ENCODE measurements at places on chromosomes 12 and 14. TPM values are rescaled to one million over a fixed set of nuclear protein-coding genes. Genes with fewer than 3 reads are reported as not detected.

The CYP46A1 gene
- total RNA-seq: 1.0 TPM

The SIX4 gene
- total RNA-seq: 0.82 TPM

The RAD51AP1 gene
- total RNA-seq: 4.4 TPM

The CLEC4E gene
- not detected for total RNA-seq

The LBHD2 gene
- not detected for total RNA-seq

The DIO3 gene
- total RNA-seq: 2.5 TPM

The PRICKLE1 gene
- 4.4 TPM for total RNA-seq

The CMAS gene
- 70.1 TPM for total RNA-seq

GRCh38 chr14:68216079-68216478 is 396.5 kb downstream of the RAD51B start:
- DNase-seq: no peak

DNA sequence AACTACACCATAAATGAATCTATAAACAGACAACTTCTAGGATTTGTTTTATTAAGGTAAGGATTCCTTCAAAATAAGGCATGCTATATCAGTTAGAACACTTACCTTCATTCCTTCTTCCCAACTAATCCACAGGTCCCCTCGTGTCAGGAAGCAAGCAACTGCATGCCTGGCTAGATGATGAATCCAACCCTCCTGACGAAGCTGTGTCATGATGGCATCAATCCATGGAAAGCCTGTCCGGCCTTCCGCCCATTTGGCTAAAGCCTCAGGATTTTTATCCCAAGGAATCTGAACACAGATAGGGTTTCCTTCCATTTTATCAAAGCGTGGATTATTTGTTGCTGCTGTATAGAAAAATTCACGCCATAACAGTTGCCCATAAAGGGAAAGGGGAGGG is 12.5 kb upstream of the MTERF2 start:
- DNase-seq: no peak

- no peak for DNase-seq
These were observed 44.6 kb downstream of the A2ML1 start for GRCh38 chr12:8867009-8867408.

DNA sequence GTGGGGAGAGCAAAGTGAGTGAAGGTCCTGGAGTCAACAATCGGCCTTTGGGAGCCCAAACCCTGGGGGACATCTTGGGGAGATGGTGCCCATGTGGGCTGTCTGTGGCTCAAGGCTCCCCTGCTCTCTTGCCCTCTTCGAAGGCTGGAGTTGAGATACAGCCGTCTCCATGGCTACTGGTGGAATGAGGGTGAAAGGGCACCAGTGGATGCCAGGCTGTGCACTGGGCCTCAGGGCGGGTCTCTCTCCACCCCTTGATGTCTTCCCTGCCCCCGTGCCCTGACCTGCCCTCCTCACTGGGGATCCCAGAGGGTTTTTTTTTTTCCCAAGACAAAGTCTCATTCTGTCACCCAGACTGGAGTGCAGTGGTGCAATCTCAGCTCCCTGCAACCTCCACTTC is 2.0 kb upstream of the ANKRD9 start:
- DNase-seq: peak; percentile 77

GRCh38 chr14:77864085-77864484 is 64.2 kb downstream of the ADCK1 start:
- DNase-seq: no peak

DNA sequence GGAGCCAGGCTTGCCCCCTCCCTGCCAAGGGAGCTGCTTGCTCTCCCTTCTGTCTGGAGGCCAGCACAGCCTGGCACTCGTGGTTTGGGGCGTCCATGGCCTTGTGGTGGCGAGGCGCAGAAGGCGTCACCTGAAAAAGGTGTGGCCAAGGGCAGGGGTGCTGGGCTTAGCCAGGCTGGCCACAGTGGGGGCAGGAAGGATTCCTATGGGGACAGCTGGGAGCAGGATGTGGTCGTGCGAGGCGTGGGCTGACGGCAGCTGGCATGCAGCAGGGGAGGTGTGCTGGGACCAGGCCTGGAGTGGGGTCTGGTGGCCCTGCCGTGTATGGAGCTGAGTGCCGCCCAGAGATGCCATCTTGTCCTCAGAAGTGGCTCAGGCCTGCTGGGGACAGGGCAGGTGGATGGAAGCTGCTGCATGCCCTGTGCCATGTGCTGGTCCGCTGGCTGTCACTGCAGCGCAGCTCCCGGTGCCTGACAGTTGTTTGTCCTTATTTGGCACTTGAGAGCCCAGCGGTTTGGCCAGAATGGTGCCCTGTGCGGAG is 30.0 kb downstream of the SH2B3 start:
- DNase-seq: no peak

DNA sequence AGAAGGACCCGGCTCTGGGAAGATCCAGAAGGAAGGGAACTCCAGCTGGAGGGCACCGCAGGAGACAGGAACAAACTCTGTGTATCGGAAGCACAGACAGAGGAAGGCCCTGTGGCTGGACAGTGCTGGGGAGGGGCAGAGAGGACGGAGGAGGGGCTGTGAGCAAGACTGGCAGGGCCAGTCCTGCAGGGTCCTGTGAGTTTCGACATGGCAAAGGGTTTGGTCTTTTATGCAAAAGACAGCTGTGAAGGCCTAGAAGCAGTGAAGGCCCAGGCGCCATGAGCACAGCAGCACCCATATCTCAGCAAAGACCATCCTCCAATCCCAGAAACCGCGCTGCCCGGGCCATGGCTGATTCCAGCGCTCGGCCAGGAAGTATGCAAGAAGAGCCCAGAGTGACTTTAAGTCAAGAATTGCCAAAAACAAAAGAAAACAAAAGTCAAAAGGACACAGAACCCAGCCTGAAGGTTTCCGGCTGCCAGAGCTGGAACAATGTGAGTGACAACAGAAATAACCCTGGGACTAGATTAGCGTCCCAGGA is 126.5 kb downstream of the NCOR2 start:
- no peak for DNase-seq

- DNase-seq: no peak
These were observed 28.6 kb upstream of the CEBPE start for GRCh38 chr14:23147676-23148075.

DNA sequence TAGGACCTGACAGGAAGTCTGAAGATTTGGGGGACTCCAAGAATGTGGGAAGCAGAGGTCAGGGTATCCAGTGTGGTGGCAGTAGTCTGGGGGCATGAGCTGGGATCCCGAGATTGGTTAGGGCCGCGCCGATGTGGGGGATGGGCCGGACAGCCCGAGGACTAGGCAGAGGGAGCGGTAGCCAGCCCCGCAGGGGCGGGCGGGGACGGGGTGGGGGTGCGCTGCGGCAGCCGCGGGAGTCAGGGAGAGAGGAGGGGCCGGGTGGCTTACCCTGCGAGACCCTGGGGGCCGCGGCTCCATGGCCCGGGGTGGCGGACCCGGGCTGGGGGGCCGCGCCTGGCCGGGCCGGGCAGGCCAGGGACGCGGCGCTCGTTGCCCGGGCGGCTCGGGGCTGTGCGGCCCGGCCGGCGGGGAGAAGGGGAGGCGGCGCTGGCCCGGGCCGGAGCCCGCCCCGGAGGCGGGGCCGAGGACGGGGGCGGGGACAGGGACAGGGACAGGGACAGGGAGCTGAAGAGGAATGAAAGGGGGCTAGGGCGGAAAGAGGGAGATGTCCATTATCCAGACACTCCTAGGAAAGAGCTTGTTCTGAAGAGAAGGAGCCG is 5.6 kb downstream of the ZNF385A start:
- no peak for DNase-seq

GRCh38 chr12:101599771-101600484 is 5.2 kb downstream of the MYBPC1 start:
- no peak for DNase-seq

- no peak for DNase-seq
These were observed 35.8 kb downstream of the VEZT start for GRCh38 chr12:95253386-95253785.

- no peak for DNase-seq
These were observed 47.7 kb upstream of the ATP2A2 start for GRCh38 chr12:110233212-110233903.

DNA sequence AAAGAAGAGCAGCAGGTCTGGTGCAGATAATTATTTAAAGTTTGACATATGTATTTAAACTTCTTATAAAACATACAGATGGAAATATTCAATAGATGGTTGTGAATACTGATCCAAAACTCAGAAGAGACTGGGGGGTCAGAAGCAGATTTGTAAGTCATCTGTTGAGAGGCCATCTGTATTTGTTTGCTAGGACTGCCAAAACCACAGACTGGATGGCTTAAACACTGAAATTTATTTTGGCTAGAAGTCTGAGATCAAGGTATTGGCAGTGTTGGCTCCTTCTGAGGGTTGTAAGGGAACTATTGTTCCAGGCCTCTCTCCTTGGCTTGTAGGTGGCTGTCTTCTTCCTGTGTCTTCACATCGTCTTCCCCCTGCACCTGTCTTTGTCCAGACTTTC is 153.9 kb downstream of the LRRK2 start:
- DNase-seq: no peak

DNA sequence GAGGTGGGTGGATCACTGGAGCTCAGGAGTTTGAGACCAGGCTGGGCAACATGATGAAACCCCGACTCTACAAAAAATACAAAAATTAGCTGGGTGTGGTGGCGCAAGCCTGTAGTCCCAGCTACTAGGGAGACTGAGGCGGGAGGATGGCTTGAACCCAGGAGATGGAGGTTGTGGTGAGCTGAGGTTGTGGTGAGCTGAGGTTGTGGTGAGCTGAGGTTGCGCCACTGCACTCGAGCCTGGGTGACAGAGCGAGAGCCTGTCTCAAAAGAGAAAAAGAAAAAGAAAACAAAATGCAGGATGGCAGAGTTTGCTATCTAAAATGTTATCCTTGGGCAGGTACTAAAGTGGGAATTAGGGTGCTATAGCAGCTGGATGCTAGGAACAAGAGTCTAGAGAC is 10.8 kb upstream of the GPRC5A start:
- no peak for DNase-seq

DNA sequence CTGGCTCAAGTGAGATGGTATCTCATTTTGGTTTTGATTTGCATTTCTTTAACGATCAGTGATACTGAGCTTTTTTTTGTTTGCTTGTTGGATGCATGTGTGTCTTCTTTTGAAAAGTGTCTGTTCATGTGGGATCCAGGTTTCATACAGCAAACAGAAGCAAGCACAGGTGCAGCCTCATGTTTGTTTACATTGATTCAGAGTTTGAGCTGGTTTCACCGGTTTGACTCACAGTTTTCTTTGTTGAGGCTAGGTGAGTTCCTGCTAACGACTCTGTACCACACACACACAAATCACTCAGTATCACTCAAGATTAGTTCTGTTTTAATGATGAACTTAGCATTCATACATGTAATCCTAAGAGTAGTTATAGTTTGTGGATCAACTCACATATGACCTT is 3.7 kb downstream of the OR10G2 start:
- DNase-seq: no peak

GRCh38 chr14:89409961-89410360 is 7.1 kb downstream of the FOXN3 start:
- no peak for DNase-seq

DNA sequence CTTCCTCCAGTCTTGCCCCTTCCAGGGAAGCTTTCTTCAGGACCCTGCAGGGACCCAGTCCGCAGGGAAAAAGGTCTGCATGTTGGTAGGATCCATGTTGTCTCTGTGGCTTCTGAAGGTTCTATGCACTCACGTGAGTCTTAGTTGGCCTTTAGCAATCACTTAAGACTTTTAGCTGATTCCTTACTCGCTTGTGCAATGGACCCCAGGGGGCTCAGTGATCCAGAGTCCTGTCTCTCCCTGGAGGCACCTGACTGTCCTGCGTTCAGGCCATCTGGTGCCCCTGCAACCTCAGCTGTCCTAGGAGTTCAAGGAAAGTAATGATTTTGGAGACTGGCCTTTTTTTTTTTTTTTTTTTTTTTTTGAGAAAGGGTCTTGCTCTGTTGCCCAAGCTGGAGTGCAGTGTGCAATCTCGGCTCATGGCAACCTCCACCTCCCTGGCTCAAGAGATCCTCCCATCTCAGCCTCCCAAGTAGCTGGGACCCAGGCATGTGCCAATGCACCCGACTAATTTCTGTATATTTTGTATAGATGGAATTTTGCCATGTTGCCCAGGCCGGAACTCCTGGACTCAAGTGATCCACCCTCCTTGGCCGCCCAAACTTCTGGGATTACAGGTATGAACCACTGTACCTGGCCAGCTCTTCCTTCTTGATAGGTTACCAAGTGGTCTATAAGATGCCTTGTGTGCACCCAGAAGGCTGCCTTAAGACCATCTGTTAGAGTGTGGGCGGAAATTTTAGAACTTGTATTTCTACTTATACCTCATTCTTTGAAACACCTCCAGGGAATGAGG is 4.6 kb downstream of the IFI27L2 start:
- no peak for DNase-seq

- no peak for DNase-seq
These were observed 15.3 kb upstream of the MYF6 start for GRCh38 chr12:80692114-80692513.

DNA sequence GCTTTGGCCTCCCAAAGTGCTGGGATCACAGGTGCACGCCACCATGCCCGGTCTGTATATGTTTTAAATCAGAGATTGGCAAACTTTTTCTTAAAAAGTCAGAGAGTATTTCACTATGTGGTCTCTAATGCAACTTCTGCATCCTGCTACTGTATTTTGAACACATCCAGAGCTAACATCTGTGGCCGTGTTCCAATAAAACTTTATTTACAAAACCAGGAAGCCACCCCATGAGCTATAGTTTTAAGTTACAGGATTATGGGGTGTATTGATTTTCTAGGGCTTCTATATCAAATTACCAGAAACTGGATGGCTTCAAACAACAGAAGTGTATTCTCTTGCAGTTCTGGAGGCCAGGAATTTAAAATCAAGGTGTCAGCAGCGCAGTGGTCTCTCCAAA is 5.3 kb upstream of the RBM19 start:
- no peak for DNase-seq

DNA sequence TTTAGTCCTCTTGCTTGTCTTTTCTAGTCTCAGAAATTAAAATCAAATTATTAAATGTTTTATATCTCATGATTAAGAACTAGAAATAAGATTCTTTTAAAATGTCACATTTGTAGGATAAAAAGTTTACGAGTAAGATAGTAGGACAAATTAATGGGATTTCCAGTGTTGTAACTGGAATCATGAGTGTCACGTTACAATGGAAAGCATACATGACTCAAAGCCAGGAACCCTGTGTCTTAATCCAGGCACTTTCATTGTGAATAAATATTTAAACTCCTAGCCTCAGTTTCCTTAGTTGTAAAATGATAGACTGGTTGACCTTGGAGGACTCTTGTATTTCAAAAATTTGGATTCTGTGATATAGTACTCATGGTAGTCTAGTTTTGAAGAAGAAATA is 84.9 kb downstream of the MIA2 start:
- no peak for DNase-seq

GRCh38 chr12:28517101-28517500 is 326.8 kb downstream of the CCDC91 start:
- DNase-seq: no peak

- no peak for DNase-seq
These were observed 204.9 kb downstream of the ZFP36L1 start for GRCh38 chr14:68587931-68588330.

DNA sequence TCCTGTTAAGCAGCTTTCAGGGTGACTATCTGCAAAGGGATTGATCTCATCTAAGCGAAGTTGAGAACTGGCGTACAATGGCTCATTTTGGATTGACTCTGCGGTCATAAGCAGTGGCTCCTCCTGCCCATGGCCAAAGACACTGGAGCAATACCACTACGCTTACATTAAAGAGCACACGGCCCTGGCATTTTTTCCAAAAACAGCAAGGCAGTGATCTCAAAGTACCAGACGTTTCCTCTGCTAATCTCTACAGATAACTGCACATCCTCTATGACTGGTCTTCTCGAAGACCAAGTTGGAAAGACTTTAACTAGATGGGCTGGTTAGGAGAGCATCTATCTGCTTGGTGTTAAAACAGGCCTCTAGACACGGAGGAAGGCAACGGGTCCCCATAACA is 2.7 kb downstream of the PITPNM2 start:
- no peak for DNase-seq

- DNase-seq: no peak
These were observed 95.4 kb downstream of the CHGA start for GRCh38 chr14:93018366-93018765.

Data from mucosa of descending colon (tissue), 3 donors.